Cardiac muscle cell (in vitro differentiated cells and primary cell): ENCODE measurements at places on chromosomes 12 and 14. TPM values are rescaled to one million over a fixed set of nuclear protein-coding genes. Genes with fewer than 3 reads are reported as not detected.

The JPH4 gene
- 0.39 and 0.63 TPM in 2 replicates for total RNA-seq

The SMARCD1 gene
- total RNA-seq, result 97.8 and 108 TPM in 2 replicates

The TTC7B gene
- 68.1 and 73.7 TPM in 2 replicates for total RNA-seq

The GRIP1 gene
- 5.2 and 7.4 TPM in 2 replicates for total RNA-seq

The EXOC3L4 gene
- 1.7 and 5.5 TPM in 2 replicates for total RNA-seq

DNA sequence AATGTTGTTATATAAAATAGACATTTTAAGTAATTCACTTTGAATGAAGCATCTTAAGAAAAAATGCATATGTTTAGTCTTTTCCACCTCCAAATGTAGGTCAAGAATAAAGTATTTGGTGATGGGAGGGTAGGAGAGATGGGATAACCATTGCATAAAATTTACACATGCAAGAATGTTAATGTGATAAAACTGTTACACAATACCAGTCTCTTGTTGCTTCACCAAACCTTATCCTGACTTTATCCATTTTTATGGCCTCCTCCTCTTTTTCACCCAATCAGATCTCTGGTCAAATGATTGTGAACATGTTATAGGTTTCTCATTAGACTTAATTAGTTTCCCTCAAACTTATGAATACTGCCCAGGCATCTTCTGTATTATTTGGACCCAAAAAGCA lies 994.5 kb upstream of the FLRT2 start:
- H3K36me3 ChIP-seq, result no peaks in the 10 kb centered on the region
- H3K4me1 ChIP-seq, result no peaks in the 10 kb centered on the region
- peak; percentile 16 for DNase-seq
- no peak overlapping the region for H3K27ac ChIP-seq

GRCh38 chr14:55102141-55102621 lies 26.9 kb upstream of the LGALS3 start:
- DNase-seq, result peak; percentile 100
- H3K27me3 ChIP-seq, result no peaks in the 10 kb centered on the region
- H3K27ac ChIP-seq, result no peak overlapping the region
- no peaks in the 10 kb centered on the region for H3K36me3 ChIP-seq

- no peak for DNase-seq
- H3K4me1 ChIP-seq, result peaks cover 10% of the 10 kb centered on the region
- H3K27ac ChIP-seq, result no peak overlapping the region
- H3K4me3 ChIP-seq, result no peak overlapping the region
- no peaks in the 10 kb centered on the region for H3K27me3 ChIP-seq
Measured at GRCh38 chr12:48131517-48131916, 12.4 kb downstream of the PFKM start.

DNA sequence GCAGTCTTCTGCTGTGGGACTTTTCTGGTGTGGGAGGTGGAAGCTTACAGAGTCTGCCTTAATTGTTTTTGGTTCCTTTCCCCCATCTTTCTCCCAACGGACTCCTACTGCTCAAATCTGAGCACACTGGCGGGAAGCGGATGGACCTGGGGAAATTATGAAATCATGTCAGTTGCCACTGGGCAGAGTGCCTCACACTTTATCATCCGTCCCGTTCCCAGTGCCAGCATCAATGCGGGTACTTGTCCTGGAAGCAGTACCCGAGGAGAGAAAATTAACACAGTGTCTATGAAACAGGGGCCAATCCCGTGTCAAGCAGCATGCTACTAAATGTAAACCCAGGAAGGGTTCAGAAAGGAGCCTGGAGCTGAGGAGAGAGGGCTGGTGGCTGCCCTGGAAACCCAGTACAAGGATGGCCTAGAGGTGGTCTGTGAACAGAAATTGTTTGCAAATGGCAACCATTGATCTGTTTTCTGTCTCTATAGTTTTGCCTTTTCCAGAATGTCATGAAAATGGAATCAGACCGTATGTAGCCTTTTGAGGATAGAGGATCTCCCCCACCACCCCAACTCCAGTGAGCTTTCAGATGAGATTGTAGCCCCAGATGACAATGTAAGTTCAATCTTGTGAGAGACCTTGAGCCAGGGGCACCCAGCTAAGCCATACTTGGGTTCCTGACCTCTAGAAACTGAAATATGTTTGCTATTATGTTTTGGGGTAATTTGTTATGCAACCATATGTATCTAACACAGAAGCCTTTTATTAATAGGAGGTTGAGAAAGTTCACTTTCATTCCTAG lies 908 bp upstream of the CDKL1 start:
- peak overlapping the region; percentile 15 for H3K27ac ChIP-seq
- H3K4me1 ChIP-seq, result peaks cover 4% of the 10 kb centered on the region
- H3K27me3 ChIP-seq, result peaks cover 10% of the 10 kb centered on the region
- peak overlapping the region; percentile 52 for H3K4me3 ChIP-seq
- H3K36me3 ChIP-seq, result no peaks in the 10 kb centered on the region

DNA sequence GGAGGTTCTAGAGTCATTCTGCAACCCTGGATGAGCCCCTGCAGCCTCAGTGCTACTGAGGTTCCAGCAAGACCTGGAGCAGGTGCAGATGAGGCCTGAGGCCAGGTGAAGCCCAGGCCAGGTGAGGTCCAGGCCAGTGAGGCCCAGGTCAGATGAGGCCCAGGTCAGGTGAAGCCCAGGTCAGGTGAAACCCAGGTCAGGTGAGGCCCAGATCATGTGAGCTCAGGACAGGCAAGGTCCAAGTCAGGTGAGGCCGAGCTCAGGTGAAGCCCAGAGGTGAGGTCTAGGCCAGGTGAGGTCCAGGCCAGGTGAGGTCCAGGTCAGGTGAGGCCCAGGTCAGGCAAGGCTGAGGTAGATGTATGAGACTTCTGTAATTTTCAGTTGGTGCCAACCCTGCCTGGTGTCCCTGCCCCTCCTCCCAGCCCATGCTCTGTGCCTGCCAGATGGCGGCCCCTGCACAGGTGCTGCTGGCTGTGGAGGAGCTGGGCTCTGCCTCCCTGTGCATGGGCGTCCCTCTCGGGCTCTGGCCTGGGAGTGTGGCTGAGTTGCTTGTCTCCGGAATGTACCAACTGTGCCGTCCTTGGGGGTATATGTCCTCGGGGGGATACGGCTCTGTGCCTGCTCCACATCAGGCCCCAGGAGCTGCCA lies 388.5 kb downstream of the TMEM121 start:
- no peaks in the 10 kb centered on the region for H3K36me3 ChIP-seq
- no peaks in the 10 kb centered on the region for H3K27me3 ChIP-seq
- no peaks in the 10 kb centered on the region for H3K4me1 ChIP-seq
- no peak overlapping the region for H3K4me3 ChIP-seq

DNA sequence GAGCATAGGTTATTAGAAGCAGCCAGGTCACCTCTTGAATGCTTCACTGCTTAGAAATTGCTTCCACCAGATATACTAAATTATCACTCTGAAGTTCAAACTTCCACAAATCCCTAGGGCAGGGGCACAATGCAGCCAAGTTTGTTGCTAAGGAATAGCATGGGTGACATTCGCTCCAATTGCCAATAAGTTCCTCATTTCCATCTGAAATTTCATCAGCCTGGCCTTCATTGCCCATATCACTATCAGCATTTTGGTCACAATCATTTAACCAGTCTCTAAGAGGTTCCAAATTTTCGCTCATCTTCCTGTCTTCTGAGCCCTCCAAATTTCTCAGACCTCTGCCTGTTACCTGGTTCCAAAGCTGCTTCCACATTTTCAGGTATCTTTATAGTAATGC lies 356.1 kb downstream of the DAD1 start:
- no peak for DNase-seq
- H3K27ac ChIP-seq, result no peak overlapping the region
- H3K4me1 ChIP-seq, result no peaks in the 10 kb centered on the region
- H3K27me3 ChIP-seq, result no peaks in the 10 kb centered on the region
- no peak overlapping the region for H3K4me3 ChIP-seq
- H3K36me3 ChIP-seq, result no peaks in the 10 kb centered on the region

DNA sequence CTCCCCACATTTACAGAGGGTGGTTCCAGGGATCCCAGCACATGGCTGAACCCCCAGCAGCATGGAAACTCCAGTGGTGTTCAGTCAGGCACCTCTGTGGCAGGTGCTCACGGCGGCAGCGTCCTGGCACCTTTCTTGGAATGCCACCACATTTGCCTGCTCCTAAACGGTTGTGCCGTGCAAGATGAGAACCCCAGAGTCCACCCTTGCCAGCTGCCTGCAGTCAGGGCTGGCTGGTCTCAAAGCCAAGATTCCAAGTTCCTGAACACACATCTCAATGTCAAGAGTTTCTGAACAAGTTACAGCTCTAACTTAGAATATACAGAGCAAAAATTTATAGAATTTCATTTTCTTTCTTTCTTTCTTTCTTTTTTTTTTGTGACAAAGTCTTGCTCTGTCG lies 38.7 kb downstream of the DDX51 start:
- no peak overlapping the region for H3K4me3 ChIP-seq
- H3K27ac ChIP-seq, result no peak overlapping the region
- DNase-seq, result no peak
- H3K36me3 ChIP-seq, result peaks cover 4% of the 10 kb centered on the region

DNA sequence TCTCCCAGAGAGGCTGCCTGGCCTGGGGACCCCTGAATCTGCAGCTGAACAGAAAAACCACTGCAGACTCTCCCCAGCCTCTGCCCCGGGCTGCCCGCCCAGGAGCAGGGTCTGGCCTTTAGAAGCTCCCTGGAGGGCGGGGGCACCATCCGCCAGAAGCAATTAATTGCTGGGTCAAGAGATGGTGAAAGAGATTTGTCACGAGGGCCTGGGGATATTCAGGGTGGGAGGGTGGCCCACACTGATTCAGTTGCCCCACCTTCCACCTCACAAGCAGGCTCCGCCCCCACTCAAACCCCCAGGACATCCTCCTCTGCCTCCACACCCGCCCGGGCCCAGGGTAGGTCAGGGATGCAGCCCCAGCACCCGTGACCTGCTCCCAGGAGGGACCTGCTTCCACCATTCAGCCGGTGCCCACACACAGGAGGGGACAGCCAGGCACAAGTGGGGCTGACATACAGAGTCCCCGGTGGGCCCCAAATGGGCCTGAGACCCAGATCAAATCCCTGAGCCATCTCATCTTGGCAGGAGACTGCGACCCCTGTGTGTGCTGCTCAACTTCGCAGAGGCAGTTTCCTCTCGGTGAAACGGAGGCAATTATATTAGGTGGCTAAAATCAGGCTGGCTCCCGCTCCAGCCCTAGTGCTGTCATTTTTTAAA lies 23.0 kb downstream of the NCOR2 start:
- H3K4me3 ChIP-seq, result no peak overlapping the region
- no peaks in the 10 kb centered on the region for H3K36me3 ChIP-seq
- H3K4me1 ChIP-seq, result peaks cover 42% of the 10 kb centered on the region
- H3K27ac ChIP-seq, result peak overlapping the region; percentile 79

- no peak overlapping the region for H3K4me3 ChIP-seq
- DNase-seq, result no peak
- H3K27me3 ChIP-seq, result no peaks in the 10 kb centered on the region
- peaks cover 22% of the 10 kb centered on the region for H3K36me3 ChIP-seq
- H3K27ac ChIP-seq, result peak overlapping the region; percentile 85
- peaks cover 82% of the 10 kb centered on the region for H3K4me1 ChIP-seq
Measured at GRCh38 chr14:52049721-52050588, 18.9 kb downstream of the NID2 start.

DNA sequence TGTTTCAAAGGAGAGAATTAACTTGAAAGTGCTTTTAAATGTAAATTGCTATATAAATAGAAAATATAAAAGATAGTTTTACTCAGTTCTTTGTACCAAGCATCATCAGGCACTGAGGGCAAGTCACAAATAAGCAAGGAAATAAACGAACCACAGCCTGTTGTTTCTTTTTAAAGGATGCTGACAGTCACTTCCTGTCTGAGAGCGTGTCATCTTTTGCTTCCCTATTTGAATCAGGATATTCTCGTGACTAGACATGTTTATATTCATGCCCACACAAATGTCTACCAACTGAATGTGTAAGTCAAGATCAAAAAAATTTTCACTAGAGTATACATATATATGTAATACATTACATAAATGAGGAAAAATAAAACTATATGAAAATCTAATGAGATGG lies 31.4 kb upstream of the SLC2A13 start:
- H3K36me3 ChIP-seq, result no peaks in the 10 kb centered on the region
- H3K4me1 ChIP-seq, result no peaks in the 10 kb centered on the region
- H3K27ac ChIP-seq, result no peak overlapping the region
- H3K4me3 ChIP-seq, result no peak overlapping the region
- DNase-seq, result no peak

DNA sequence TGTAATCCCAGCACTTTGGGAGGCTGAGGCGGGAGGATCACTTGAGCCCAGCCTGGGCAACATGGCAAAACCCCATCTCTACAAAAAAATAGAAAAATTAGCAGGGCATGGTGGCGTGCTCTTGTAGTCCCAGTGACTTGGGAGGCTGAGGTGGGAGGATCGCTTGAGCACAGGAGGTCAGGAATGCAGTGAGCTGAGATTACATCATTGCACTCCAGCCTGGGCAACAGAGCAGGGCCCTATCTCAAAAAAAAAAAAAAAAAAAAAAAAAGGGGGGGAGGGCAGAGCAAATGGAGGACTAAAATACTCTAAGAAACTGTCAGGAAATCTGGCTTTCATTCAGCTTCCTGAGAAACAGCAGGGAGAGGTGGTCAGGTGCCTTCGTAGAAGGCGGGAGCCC lies 31.7 kb upstream of the TSPAN9 start:
- no peak for DNase-seq
- H3K36me3 ChIP-seq, result no peaks in the 10 kb centered on the region
- no peaks in the 10 kb centered on the region for H3K27me3 ChIP-seq

DNA sequence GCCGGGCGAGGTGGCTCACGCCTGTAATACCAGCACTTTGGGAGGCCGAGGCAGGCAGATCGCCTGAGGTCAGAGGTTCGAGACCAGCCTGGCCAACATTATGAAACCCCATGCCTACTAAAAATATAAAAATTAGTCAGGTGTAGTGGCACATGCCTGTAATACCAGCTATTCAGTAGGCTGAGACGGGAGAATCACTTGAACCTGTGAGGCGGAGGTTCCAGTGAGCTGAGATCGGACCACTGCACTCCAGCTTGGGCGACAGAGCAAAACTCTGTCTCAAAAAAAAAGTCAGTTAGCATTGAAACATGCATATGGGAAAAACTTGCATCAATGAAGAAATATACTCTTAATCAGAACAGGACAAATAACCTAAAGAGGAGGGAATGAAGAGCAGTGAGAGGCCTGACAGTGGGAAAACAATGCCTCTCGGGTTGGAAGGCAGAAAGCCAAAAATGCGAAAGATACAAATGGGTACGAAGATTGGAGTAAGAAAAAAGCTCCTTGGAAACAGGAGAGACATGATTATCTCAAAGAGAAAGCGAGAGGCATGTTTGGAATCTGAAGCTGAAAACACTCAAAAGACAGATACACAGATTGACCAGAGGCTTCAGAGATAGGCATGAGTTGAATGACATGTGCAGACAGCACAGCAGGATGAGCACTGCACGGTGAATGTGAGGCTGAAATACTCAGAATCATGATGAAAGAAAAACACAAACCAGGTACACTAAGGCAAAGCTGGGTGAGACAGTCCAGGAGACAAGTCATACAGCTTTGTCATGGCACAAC lies 30.6 kb downstream of the RESF1 start:
- H3K4me1 ChIP-seq, result peaks cover 13% of the 10 kb centered on the region
- no peaks in the 10 kb centered on the region for H3K27me3 ChIP-seq
- H3K36me3 ChIP-seq, result peaks cover 9% of the 10 kb centered on the region
- peak overlapping the region; percentile 91 for H3K27ac ChIP-seq

- H3K4me3 ChIP-seq, result no peak overlapping the region
- no peak for DNase-seq
- no peaks in the 10 kb centered on the region for H3K36me3 ChIP-seq
Measured at GRCh38 chr12:96501908-96502307, 12.5 kb downstream of the CFAP54 start.

- H3K4me1 ChIP-seq, result no peaks in the 10 kb centered on the region
- H3K4me3 ChIP-seq, result no peak overlapping the region
- H3K27me3 ChIP-seq, result no peaks in the 10 kb centered on the region
- no peaks in the 10 kb centered on the region for H3K36me3 ChIP-seq
- no peak for DNase-seq
Measured at GRCh38 chr12:25690996-25691864, 138.1 kb upstream of the LMNTD1 start.
